Right lung (tissue), 10 donors: ENCODE measurements at places on chromosomes 6 and 20. TPM values are rescaled to one million over a fixed set of nuclear protein-coding genes. Genes with fewer than 3 reads are reported as not detected.

The BTBD9 gene
- 13.0 TPM for polyA plus RNA-seq

The NOX3 gene
- not detected for polyA plus RNA-seq

The PTCRA gene
- polyA plus RNA-seq, result 0.28 TPM

The NR2E1 gene
- 0.09 TPM for polyA plus RNA-seq

The PGC gene
- polyA plus RNA-seq, result 6.6 TPM

The GLP1R gene
- 1.0 TPM for polyA plus RNA-seq

The CFB gene
- polyA plus RNA-seq, result 6.5 TPM

The TMEM14C gene
- 151 TPM for polyA plus RNA-seq

The SOBP gene
- 9.2 TPM for polyA plus RNA-seq

The CPNE5 gene
- 7.9 TPM for polyA plus RNA-seq

The NELFE gene
- polyA plus RNA-seq, result 84.3 TPM

The BMP7 gene
- 18.9 TPM for polyA plus RNA-seq

The LY6G6D gene
- polyA plus RNA-seq, result 0.80 TPM

The DUSP15 gene
- 8.0 TPM for polyA plus RNA-seq

The SPACA1 gene
- not detected for polyA plus RNA-seq

The OR2H1 gene
- not detected for polyA plus RNA-seq

The LY6G6F gene
- polyA plus RNA-seq, result not detected

The NKAIN2 gene
- polyA plus RNA-seq, result 23.7 TPM

The XKR7 gene
- 0.12 TPM for polyA plus RNA-seq

The SMPDL3A gene
- 53.7 TPM for polyA plus RNA-seq

The CD24 gene
- 224 TPM for polyA plus RNA-seq
